NCI-H524 (cell line): ENCODE measurements at places on chromosomes 5 and 9.

DNA sequence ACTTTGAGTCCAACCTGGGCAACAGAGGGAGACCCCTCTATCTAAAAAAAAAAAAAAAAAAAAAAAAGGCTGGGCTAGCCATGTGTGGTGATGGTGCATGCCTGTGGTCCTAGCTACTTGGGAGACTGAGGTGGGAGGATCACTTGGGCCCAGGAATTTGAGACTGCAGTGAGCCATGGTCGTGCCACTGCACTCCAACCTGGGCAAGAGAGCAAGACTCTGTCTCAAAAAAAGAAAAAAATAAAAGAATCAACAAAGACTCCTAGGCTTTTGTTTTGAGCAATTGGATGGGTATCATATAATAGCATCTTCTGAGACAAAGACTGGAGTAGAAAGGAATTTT, 481.7 kb upstream of the PAPPA start:
- no peak for DNase-seq

GRCh38 chr5:142783601-142784341, 13.6 kb downstream of the ARHGAP26 start:
- no peak for DNase-seq

DNA sequence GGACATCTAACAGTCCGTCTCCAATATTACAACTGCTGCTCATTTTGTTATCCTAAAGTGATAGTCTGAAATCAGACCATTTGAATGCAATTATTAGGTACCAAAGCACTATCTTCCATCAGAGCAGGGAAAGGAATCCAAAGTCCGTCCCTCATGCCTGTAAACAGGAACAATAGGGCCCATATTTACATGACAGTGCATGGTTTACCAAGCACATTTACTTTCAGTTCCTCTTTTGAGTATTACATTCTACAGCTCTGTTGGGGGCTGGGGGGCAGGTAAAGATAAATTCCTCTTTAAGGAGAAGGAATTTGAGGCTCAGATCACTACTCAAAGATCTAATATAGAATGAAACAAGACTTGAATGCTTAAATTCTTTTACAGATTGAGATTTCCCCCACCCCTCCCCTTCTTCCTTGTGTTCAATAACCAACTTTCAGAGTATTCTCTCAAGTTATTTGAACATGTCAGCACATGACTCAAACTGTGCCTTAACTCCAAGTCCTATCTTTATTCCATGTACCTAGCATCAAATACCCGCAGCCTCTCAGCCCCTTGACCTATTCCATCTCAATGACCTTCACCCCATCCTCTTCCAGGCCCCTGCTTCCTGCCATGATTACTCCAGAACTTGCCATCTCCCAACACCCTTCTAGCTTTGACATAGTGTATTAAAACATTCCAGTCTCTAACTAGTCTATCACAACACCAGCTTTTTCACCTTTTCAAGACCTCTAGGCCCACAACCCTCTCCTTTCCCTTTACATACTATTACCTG, 71.0 kb downstream of the BRINP1 start:
- no peak for DNase-seq

- no peak for DNase-seq
These were observed 20.4 kb downstream of the FGFR4 start for GRCh38 chr5:177107159-177107558.

DNA sequence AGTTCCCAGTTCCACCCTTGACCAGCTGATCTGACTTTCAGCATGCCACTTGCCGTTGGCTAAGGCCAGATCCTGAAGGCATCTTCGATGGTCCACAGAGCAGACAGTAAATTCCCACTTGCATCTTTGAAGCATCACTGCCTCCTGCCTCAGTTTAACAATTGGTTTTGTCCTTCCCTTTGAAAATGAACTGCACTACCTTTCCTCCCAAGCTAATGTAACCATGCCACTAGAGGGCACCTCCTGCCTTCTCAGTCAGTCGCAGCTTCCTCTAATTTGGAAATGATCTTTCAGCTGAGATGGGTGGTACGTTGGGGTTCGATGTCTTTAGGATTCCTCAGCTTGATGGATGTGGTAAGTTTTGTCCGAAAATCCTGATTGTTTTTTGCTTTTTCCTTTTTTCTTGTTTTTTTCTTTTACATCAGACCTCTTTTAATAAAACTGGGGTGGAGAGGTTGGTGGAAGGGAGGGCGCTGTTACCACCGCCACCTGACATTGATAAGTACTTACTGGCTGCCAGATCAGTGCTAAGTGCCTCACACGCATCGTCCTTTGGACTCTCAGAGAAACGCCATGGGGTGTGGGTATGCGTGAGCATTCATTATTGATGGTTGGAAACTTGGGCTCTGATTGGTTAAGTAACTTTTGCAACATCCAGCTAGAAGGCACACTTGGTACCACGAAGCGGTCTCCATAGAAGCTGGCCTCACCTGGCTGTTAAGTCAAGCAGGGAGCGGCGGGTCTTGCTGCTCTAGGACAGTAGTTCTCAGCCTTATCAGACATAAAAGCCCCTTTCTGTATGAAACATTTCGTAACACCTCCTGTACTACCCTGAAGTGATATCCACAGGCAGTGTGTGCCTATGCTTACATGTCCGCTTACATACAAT, 16.9 kb downstream of the PTTG1 start:
- DNase-seq = peak; percentile 35

DNA sequence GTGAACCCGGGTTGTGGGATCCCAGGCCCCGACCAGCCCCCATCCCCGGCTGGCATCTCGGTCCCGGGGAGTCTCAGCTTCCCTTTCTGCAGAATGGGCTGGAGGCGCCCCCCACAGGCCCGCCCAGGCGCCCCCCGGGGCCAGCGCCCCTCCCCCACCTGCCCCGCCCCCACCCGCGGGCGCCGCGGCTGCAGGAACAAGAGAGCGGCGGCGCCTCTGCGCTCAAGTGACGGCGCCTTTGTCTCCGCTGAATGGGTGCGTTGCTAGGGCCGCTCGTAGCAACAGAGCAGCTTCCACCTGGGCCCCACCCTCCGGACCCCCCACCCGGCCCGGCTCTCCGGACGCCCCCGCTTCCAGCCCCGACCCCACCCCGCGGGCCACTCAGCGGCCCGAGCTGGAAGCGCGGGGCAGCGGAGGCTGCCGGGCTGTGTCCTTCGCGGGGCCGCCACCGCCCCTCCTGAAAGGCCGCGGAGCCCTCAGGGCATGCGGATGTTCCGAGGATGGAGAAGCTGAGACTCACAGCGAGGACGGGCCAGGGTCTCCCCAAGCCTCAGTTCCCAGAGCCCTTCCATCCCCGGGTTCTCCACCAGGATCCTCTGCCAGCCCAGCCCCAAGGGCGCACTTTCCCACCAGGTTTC, 27.5 kb downstream of the ADGRD2 start:
- no peak for DNase-seq

DNA sequence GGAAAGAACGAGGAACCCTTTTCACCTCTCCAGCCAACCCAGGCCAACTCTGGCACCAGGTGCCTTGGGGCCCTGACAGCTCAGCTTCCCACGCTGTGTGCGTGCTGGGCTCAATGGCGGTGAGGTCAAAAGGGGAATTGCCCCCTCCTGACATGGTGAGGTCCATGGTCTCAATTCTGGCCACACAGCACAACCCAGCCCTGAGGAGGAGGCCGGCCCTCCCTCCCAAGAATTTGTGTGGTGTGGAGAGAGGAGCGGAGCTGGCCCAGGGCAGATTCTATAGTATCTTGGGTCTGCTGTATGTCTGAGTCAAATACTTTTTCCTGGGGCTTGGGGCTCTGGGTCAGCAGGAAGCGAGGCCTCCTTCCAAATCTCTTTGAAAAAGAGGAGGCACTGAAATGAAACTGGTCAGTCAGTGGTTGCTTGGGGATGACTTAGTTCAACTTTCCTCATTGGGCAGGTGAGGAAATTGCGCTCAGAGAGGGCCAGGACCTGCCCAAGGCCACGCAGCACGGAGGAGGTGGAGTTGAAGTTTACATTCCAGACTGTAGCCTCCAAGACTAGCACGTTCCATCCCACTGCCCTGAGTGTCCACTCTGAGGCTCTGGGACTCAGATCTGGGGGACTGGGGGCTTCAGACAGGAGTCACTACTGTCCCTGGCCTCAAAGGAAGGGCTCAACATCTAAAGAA, 15.6 kb downstream of the COL27A1 start:
- DNase-seq = no peak

DNA sequence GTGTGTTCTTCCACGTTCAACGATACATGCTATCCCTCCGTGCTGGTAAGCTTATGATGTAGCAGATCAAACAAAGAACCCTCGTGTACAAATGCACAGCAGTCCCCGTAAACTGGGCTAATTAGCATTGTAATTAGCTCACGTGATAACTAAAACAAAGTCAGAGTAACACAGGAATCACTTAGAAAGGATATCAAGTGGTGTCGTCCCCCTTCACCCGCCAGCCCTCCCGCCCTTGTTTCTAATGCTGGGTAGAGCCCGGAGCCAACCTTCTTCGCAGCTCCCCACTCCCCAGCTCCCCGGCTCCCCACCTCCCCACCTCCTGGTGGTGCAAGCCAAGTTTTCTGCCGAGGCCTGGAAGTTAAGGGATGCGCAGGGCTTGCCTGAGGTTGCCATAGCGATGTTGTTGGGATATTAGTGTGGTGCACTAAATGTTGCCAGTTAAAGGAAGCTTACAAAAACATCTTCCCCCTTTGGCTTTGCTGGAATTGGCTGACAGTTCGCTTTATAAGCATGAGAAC, 357.9 kb upstream of the CCNH start:
- DNase-seq = no peak

- no peak for DNase-seq
These were observed 958 bp downstream of the CD180 start for GRCh38 chr5:67195406-67196275.

DNA sequence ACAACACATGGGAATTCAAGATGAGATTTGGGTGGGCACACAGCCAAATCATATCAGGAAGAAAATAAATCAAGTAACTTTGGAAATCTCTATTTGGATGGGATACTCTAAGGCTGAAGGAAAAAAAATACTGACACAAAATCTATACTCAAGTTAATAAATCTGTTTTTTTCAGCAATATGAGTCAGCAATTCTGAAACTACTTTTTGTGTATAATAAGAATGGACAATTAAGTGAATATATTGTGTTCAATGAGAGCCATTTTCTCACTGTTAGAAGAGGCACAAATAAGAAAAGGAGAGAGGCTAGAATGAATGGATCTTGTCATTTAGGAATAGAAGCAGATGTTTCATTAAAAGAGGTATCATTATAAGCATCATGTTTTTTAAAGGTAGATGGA, 651.0 kb downstream of the TAF11L14 start:
- DNase-seq = no peak

GRCh38 chr5:13115476-13115875, 829.0 kb downstream of the DNAH5 start:
- DNase-seq = no peak

DNA sequence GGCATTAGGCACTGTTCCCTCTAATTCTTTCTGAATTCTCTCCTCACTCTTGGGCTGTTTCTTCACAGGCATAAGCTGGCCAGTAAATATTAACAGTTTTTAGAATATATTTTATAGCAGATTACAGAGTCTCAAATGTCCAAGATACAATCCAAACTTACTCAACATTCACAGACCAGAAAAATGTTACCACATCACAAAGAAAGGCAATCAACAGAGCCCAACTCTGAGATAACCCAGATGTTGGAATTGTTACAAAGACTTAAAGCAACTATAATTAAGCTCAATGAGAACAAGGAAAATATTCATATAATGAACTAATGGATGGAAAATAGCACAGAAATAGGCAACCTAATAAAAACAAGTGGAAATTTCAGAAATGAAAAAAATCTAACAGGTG, 401.1 kb upstream of the RGMB start:
- no peak for DNase-seq

- DNase-seq = no peak
These were observed 23.2 kb upstream of the CARNMT1 start for GRCh38 chr9:75051285-75051684.
